ENCODE measurements at places on chromosomes 1 and 21.

GRCh38 chr21:41142051-41142795 is 25.7 kb upstream of the BACE2 start:
- no peak for DNase-seq

DNA sequence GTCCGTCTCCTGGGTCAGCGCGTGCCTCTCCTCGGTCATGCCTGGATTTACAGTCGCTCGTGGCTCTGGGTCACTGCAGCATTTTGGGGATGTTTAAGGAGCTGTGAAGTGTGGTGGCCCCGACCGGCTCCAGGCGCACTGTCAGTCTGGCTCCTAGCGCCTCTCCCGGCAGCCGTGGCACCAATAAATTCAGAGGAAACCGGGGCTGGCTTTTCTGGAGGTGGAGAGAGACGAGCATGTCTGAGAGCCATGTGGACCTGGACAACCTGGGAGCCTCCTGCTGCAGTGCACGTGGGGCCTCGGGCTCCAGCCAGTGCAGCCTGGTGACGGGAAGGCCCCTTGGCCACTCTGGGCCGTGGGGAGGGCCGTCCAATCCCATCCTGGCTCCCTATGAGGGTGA is 17.1 kb downstream of the PLCH2 start:
- DNase-seq = no peak

- no peak for DNase-seq
Measured at GRCh38 chr1:23424293-23425192, at the start of gene TCEA3. TCEA3 (minus strand) TSS chr1:23424748; CDS start chr1:23424633, 115 bp downstream.

- DNase-seq = no peak
Measured at GRCh38 chr21:35585155-35585554, 475.2 kb downstream of the SETD4 start.

GRCh38 chr1:109625176-109625575 is 5.5 kb downstream of the AMPD2 start:
- no peak for DNase-seq

DNA sequence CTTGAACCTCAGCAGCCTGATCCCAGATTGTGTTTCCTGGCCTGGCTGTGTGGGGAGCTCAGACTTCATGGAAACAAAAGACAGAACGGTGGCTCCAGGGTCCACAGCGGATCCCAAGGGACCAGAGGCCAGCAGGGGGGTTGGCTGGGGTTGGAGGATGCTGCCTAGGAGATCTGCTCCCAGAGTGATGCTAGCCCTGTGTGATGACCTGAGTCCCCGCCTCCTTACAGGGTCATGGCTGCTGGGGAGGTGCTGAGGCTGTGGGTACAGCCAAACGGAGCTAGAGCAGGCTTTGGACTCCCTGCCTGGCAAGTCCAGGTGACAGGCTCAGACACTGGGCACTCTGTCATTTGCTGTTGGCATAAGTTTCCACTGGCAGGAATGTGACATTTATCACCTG is 11.5 kb upstream of the RUNX3 start:
- no peak for DNase-seq

DNA sequence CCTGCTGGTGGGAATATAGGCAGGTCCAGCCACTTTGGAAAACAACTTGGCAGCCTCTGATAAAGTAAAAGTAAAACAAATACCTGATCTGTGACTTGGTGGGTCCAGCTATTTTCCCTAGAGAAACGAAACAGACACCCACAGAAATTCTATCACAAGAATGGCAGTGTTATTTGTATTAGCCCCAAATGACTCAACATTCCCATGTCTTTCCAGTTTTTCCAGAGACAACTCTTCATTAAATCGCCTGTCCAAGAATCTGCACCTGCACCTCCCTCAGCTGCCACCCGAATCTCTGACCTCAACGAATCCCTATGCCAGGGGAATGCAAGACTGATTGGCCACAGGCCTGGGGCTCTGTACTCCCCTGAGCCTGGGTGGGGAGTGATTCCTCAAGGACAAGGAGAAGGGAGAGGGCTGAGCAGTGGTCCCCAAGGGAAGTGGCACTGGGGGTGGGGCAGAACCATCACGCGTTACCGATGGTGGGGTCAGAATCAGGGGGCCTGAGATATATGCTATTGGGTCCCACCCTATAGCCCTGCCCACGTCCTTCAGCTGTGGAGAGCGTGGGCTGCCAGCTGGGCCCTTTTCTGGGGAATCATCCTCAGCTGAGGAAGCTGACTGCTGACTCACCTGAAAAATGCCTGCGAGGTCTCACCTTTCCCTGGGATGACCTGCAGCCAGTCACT is 553.0 kb downstream of the PTPRU start:
- peak; percentile 11 for DNase-seq

DNA sequence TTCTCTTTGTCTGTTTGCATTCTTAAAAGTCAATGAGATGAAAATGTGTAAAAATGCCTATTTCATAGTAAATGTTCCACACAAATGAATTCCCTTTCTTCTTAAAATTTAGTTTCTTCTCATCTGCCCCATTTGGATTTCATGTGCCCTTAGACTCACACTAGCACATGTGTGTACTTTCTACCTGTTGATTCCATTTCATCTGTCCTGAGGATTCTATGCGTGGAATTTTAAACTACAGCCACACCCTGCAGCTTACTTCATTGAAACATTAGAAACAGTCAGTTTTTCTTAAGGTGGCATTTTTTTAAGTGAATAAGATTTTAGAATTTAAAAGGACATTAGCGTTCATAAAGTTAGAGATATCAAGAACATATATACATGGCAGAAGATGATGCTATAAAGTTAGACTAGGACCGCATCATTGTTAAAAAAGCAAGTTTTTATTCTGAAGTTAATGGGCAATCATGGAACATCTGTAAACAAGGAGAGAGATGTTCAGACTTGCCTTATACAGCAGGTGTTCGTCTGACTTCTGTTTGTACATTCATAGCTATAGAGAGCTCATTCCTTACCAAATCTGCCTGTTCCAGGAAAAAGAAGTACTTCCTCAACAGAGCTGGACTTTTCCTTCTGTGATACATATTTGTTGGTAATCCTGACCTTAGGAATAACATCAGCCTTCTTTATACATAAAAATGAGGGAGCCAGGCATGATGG is 3.9 kb upstream of the TUT4 start:
- no peak for DNase-seq

- no peak for DNase-seq
Measured at GRCh38 chr1:64308866-64309265, 105.4 kb downstream of the UBE2U start.

GRCh38 chr1:12053752-12054548 is 9.2 kb upstream of the TNFRSF8 start:
- DNase-seq = no peak

- no peak for DNase-seq
Measured at GRCh38 chr1:52182874-52183400, 41.0 kb downstream of the ZFYVE9 start.

- no peak for DNase-seq
Measured at GRCh38 chr1:29245876-29246275, 9.6 kb downstream of the PTPRU start.

GRCh38 chr1:36372617-36373016 is 13.1 kb downstream of the STK40 start:
- no peak for DNase-seq

DNA sequence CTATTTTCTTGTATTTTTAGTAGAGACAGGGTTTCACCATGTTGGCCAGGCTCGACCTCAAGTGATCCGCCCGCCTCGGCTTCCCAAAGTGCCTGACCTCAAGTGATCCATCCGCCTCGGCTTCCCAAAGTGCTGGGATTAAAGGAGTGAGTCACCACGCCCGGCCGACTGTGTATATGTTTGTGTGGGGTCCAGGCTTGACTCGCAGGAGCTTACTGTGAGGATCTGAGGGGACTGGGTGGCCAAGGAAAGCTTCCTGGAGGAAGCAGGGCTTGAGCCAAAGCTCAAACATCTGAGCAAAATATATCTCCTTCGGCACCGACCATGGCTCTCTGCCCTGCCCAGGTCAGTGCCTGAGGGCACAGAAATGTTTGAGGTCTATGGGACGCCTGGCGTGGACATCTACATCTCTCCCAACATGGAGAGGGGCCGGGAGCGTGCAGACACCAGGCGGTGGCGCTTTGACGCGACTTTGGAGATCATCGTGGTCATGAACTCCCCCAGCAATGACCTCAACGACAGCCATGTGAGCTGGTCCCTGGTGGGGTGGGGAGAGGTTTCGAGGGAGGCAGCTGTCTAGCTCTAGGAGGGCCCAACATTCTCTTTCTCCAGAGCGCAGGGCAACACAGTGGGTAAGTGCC is 10.5 kb downstream of the PADI3 start:
- no peak for DNase-seq

GRCh38 chr1:26531651-26532131 is 2.1 kb downstream of the RPS6KA1 start:
- DNase-seq = no peak

DNA sequence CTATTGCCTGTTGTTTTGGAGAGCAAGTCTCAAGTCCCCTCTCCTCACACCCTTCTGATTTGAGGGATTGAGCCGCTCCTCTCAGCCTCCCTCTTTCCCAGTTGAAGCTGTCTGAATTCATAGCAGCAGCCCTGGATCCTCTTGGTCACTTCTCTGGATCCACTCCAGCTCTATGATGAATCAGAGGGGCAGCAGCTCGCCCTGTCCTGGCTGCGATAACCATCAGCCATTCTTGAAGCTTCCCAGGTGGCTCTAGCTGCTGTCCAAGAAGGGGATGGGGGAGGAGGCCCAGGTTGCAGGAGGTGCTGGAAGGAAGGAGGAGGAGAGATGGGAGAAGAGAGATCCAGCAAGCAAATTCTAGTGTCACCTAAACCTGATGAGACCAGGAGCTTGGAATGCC is 31.3 kb downstream of the WNT4 start:
- no peak for DNase-seq

DNA sequence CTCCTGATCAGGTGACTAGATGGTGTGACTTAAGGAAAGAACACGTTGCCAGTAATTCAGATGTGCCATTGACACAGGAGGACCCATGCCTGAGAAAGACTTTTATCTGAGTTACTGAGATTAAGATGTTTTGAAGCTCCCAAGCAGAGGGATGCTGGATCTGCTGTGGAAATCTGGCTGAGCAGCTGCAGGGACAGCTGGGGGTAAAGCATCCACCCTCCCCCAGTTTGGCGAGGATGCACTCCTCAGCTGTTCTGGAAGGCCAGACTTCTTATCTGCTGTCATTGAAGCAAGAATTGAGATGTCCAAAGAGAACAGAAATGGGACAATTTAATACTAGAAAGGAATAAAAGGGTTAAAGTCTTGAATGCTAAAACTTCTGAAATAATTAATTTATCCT is 25.7 kb downstream of the TTC3 start:
- DNase-seq = no peak

GRCh38 chr1:50333595-50333974 is 89.7 kb downstream of the DMRTA2 start:
- DNase-seq = peak; percentile 52

DNA sequence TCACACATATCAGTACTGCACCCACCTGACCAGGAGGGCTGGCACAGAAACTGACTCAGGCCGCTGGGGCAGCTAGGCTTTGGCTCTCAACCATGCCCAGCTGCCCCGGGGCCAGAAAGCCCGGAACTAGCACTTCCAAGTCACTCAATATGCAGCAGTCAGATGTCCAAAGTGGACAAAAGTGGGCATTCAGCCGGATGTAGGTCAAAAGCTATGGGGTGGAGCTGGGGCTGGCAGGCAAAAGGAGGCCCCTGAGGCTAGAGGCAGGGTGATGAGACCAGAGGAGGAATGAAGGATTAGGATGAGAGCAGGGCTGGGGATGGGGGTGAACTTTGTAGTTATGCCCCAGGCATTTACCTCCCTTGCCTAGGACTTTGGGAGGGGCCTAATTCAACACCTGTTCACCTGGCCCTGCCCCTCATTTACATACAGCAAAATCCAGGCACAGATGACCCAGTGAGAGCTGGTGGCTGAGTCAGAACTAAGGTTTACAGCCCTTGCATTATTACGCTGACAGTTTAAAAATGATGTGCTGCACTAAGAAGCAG is 30.7 kb upstream of the EDN2 start:
- DNase-seq = no peak

DNA sequence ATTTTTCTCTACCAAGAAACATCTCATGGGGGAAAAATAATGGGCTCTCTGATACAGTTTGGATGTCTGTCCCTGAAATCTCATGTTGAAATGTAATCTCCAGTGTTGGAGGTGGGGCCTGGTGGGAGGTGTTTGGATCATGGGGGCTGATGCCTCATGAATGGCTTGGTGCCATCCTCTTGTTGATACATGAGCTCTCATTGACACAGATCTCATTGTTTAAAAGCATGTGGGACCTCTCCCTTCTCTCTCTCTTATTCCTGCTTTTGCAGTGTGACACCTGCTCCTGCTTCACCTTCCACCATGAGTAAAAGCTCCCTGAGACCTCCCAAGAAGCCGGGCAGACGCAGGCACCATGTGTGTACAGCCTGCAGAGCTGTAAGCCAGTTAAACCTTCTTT is 332.5 kb upstream of the NRIP1 start:
- no peak for DNase-seq

DNA sequence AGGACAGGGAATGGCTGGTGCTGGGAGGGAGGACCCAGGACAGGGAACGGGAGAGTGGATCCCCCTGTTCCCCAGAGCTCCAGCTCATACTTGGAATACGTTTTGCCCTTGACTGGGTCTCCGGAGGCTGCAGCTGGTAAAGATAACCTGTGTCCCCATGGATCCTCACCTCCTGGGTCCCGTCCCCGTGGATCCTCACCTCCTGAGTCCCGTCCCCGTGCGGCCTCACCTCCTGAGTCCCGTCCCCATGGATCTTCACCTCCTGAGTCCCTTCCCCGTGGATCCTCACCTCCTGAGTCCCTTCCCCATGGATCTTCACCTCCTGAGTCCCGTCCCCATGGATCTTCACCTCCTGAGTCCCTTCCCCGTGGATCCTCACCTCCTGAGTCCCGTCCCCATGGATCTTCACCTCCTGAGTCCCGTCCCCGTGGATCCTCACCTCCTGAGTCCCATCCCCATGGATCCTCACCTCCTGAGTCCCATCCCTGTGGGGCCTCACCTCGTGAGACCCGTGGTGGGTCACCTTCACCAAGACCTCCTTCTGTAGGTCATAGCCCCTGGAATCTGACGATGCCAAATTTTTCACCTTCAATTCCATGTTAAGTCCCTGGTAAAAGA is 61.4 kb downstream of the SCCPDH start:
- DNase-seq = peak; percentile 87

DNA sequence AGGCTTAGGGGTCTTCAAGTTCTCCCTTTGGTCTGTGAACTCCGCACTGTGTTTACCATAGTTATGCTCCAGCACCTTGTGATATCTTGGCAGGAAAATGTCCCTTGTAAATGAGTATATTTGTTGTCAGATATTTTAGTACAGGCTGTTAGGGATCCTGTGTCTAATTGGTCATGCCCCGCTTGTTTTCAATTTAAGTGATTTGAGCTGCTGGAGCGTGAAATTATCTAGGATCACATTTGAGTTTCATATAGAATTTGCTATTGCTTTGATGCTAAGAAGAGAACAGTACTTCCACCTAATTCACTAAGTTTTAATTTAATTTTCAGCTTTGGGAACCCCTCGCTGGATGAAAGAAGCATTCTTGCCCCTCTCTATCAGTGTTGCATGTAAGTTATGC is 15.4 kb upstream of the TOR3A start:
- DNase-seq = no peak

- DNase-seq = no peak
Measured at GRCh38 chr21:39251326-39251725, 62.1 kb downstream of the BRWD1 start.

- no peak for DNase-seq
Measured at GRCh38 chr1:201061049-201061448, 37.5 kb upstream of the KIF21B start.

- no peak for DNase-seq
Measured at GRCh38 chr1:211155040-211155439, 21.1 kb upstream of the KCNH1 start.

- no peak for DNase-seq
Measured at GRCh38 chr1:182644886-182645285, 39.5 kb downstream of the RGS8 start.

Measured in coronary artery (tissue), 2 donors.